NCI-H774 (cell line): ENCODE measurements at places on chromosomes 3 and 15.
A peak's percentile ranks its signal among the peaks of the same experiment; 100 is the strongest.

DNA sequence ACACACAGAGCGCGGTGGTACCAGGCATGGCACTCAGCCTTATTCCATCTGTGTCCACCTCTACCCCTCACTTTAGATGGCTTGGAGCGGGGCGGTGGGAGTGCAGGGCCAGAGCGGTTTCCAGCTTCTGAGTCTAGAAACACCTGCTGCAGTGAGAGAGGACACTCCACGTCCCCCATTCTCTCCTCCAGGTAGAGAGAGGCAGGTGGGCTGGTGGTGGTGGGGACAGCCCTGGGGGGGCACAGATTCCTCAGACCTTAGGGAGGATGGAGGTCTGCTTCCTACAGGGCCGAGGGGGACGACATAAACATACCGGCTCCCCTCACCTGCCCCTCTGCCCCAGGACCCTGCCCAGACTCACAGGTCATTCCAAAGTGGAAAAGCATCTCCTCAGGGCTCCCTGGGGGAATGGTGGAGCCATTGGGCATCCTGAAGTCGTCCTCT is 40.4 kb downstream of the MUC20 start:
- no peak for DNase-seq

DNA sequence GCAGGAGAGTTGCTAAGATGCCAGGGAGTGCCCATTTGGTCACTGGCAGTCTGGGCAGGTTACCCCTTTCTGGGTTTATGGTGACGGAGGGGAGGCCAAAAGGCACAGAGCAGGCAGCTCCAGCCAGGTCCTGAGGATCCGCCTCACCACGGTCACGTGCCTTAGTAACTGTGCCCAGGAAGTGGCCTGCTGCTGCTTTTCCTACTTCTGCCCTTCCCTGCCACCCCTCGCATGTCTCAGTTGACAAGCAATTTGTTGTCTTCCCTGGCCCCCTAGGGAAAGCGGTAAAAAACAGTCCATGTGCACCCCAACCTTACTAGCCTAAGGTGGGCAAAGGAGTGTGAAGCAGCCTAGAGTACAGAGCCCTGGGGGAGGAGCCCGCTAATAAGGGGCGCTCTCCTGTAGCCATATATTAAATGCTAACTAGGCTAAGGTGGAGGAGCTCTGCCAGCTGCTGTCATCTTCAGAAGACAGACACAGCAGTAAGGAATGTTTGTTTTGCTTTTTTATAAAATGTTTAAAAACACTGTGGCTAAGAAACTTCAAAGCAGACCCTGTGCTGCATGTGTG is 9.1 kb upstream of the LIPH start:
- DNase-seq = no peak

- no peak for DNase-seq
These were observed 46.2 kb downstream of the CCDC12 start for GRCh38 chr3:46930166-46930944.

GRCh38 chr15:61151791-61152190 is 77.3 kb downstream of the RORA start:
- no peak for DNase-seq

- no peak for DNase-seq
These were observed 30.7 kb upstream of the EIF1B start for GRCh38 chr3:40278791-40279190.

GRCh38 chr15:27707257-27707656 is 391.9 kb downstream of the OCA2 start:
- DNase-seq = no peak

GRCh38 chr3:124131580-124131979 is 139.7 kb upstream of the ROPN1 start:
- no peak for DNase-seq

DNA sequence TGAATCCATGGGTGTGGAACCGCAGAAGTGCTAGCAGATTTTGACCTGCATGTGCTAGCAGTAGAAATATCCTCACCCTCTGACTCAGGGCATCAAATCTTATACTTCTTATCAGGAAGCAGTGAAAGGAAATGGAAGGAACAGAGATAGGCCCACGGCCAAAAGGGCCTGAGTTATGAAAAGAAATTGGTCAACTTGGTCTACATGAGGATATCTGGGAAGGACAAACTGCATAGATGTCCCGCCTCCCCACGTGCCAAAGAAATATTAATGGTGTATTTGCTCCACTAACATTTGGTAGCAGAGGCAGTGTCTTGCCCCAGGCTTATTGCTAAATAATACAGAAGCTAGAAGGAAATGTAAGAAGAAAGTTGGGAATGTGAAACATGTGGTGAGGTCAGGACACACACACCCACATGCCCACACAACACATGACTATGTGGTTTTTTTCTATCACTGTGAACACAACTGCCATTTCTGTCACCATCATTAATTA is 93.6 kb upstream of the COL8A1 start:
- no peak for DNase-seq

- no peak for DNase-seq
These were observed 801.5 kb upstream of the EPHA6 start for GRCh38 chr3:96012939-96013338.

DNA sequence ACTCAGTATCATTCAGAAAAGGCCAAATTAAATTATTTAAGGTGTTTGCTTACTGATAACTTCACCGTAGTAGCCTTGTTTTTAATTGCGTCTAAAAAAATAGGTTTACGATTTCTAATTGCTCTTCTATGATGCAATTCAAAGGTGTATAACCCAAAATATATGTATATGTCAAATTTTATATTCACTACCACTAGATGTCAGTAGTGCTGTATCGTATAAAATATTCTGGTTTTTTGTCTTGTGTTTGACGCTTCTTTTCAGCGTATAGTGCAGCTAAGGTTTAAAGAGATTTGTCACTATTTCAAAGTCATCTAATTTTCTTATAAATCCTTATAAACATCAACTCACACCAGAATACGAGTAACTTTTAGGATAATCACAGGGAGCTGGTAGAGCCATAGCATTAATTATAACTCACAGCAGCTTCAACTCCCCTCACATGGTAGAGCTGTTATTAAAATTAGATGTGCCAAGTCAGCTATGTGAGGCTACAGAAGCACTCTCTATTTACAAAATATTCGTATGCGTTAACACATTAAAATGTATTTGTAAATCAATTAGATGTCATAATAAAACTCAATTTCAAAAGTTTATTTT is 3.5 kb downstream of the PFN2 start:
- peak; percentile 71 for DNase-seq

DNA sequence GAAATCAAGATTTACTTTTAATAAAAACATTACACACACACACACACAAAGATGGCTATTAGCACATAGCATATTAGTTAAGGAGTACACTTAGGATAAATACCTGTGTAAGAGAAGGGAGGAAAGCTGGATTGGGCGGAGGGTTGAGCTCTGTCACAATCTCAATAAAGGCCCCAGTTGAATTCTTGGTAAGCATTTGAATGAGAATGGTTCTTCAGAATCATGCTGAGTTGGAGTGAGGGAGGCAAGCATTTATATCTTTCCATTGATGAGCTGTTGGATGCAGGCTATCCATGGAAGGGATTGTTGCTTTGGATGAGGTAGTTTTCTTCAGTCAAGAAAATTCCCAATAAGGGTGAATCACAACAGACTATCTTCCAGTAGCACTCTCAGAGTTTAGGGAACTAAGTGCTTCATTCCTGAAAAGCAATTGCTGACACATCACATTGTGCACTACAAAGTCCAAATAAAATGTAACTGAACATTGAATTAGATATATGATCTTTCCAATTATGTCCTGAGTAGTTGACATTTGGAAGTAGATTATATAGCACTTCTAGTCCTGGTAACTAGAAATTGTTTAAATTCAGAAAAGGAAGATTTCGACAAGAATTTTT is 95.7 kb downstream of the SUCNR1 start:
- no peak for DNase-seq

DNA sequence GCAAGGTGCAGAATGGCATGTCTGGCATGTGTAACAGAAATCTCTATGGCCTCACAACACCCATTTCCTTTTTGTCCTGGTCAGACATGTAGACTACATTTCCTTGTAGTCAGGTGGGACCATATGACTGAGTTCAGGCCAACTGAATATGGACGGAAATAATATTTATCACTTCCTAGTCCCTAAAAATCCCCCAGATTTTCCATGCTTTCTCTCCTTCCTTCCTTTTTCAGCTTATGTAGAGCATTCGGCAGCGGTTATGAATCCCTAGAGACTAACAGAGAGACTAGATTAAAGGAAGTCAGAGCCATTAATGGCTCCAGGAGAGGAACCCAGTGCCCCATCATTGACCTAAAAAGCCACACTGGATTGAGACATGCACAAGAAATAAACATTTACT is 35.8 kb downstream of the SLC9A9 start:
- DNase-seq = no peak

DNA sequence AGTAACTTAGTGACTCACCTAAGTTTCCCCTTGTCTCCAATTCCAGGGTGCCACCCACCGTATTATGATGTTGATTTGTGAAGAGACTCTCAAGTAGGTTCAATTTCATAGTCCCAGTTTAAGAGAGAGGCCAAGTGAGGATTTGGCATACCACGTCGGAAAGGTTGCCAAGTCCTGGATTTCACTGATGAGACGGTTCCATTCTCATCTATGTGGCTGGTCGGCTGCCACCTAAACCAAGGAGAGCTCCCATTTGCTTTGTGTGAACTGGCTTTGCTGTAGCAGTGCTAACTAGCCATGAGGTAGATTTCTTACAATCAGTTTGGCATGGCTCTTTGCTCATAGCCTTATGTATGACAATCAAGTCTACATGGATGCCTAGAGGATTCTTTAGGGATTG is 653.6 kb downstream of the NLGN1 start:
- no peak for DNase-seq

GRCh38 chr3:197151580-197151979 is 122.0 kb upstream of the MELTF start:
- DNase-seq = peak; percentile 53

DNA sequence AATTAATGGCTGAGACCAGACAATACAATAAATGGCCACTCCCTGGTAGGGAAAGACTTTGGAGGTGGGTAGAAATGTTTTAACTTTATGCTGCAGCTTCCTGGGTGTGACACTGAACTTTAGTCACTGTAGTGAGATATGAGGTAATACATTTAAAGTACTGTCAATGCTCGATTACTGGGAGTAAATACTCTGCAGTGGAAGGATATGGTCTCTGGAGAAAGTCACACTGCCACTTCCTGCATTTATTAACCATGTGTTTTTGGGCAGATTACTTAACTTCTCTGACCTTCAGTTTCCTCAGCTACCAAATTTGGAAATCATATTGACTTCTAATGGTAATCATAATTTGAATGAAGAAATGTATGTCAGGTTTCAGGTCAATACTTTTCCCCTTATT is 317.1 kb upstream of the TGFBR2 start:
- DNase-seq = no peak

DNA sequence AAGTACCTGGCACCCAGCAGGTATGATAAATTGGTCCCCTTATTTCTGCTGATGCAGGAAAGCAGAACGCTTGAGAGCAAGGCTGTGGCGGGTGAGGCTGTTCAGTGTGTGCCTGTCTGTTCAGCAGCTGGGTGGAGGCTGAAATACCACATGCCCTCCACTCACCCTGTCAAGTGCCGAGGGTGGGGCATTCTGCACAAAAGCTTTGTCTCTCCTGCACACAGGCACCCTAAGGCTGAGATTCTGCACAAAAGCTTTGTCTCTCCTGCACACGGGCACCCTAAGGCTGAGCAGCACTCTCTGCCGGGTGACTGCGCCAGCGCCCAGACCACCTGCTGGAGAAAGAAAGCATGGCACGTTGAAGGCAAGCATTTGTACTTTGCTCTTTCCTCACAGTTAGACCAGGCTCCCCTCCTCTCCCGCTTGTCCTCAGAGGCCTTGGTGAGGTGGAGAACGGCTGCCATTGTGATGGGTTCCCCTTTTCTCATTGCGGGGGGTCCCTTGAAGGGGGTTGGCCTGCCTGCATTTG is 97.5 kb downstream of the BDH1 start:
- DNase-seq = no peak

- no peak for DNase-seq
These were observed 22.7 kb upstream of the ATP1B3 start for GRCh38 chr3:141853629-141854168.

DNA sequence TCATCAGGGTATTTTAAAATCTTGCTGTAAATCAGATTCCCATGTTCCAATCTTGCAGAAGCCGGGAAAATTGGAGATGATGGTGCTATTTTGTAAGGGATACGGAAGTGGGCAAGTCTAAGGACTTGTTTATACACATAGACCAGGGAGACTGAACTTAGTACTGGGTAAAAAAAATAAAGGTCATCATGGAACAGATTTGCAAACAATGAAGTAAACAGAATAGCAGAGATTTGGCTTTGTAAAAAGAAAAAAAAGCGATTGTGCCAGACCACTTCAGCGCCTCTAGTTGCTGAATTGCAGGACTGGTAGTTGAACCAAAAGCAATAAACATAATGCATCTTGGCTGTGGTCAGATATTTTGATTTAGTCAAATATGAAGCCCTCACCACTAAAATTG is 229.1 kb downstream of the TP63 start:
- no peak for DNase-seq

DNA sequence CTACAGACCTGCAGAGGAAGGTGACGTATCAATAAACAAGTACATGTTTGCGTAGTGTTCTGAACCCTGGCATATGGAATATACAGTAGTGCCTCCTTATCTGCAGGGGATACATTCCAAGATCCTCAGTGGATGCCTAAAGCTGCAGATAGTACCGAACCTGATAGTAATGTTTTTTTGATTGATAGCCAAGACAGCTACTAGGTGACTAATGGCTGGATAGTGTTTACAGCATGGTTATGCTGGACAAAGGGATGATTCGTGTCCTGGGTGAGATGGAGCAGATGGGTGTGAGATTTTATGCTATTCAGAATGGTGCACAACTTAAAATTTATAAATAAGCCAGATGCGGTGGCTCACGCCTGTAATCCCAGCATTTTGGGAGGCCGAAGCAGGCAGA is 55.8 kb upstream of the IGF2BP2 start:
- no peak for DNase-seq

DNA sequence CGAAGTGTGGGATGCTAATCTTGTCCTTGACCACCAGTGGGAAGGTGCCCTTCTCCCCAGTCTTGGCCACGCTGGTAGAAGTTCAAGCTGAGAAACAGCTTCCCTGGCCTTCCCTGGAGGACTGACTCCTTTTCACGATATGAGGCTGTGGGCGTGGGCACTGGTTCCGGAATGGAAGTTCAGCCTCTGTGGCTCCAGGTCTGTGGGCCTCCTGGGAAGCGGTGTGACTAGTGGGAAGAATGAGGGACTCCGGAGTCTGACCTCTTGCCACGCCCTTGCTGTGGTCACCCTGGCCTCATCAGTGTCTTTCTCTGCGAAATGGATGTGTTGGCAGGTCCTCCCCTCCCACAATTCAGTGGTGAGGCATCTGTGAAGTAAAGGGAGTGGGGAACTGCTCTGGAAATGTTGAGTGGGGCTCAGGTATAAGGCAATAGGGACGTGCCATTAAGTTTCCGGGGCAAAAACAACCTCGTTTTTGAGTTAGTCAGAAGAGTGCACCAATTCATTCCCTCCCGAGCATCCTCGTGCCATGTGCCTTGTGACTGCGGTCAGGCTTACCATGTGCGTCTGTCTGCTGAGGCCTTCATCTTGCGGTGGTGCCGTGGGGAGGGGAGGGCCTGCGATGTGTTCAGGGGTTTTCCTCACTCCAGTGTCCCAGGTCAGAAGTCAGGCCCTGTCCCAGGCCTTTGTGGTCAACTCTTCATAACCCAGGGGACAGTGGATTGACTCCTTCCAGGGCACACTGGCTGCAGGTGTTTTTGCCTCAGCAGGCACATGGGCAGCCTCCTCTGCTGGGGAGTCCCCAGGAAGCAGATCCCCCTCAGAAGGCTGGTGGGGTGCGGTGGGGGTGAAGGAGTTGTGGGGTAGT is 11.8 kb upstream of the SEC13 start:
- no peak for DNase-seq

GRCh38 chr3:141528800-141529199 is 42.0 kb downstream of the RASA2 start:
- no peak for DNase-seq
